ENCODE measurements at places on chromosomes 4 and X. TPM values are rescaled to one million over a fixed set of nuclear protein-coding genes. Genes with fewer than 3 reads are reported as not detected.

The LRP2BP gene
- total RNA-seq: 13.5 TPM

The ARSJ gene
- 0.31 TPM for total RNA-seq

The TREX2 gene
- total RNA-seq: 1.9 TPM

The GABRG1 gene
- total RNA-seq: 24.7 TPM

The PAGE3 gene
- total RNA-seq: not detected

The S100P gene
- total RNA-seq: 0.31 TPM

The FGF2 gene
- total RNA-seq: 8.1 TPM

The GLUD2 gene
- total RNA-seq: 1.6 TPM

The PTPN13 gene
- total RNA-seq: 102 TPM

The NAP1L2 gene
- 19.7 TPM for total RNA-seq

The RASSF6 gene
- not detected for total RNA-seq

Measured in parietal lobe (tissue), 2 donors.